ENCODE measurements at places on chromosomes 5 and 9. TPM values are rescaled to one million over a fixed set of nuclear protein-coding genes. Genes with fewer than 3 reads are reported as not detected.

Gene SLC4A9
- 0.07 TPM for polyA plus RNA-seq

Gene FBXL7
- 2.7 TPM for polyA plus RNA-seq

Gene IFNB1
- polyA plus RNA-seq = 0.11 TPM

Gene ZBTB34
- 4.0 TPM for polyA plus RNA-seq

Gene TDRD7
- polyA plus RNA-seq = 14.2 TPM

Gene STK32A
- polyA plus RNA-seq = 0.09 TPM

Gene CNTNAP3
- polyA plus RNA-seq = 4.4 TPM

Gene UBAP2
- 17.2 TPM for polyA plus RNA-seq

Gene SHB
- 5.5 TPM for polyA plus RNA-seq

Gene FOXD4L5
- 0.07 TPM for polyA plus RNA-seq

Gene NEUROG1
- polyA plus RNA-seq = 0.32 TPM

Gene NR4A3
- 13.6 TPM for polyA plus RNA-seq

Gene DPYSL3
- polyA plus RNA-seq = 9.2 TPM

- peaks cover 3% of the 10 kb centered on the region for H3K4me1 ChIP-seq
- H3K27me3 ChIP-seq = peaks cover 37% of the 10 kb centered on the region
- no peaks in the 10 kb centered on the region for H3K36me3 ChIP-seq
- H3K4me3 ChIP-seq = no peak overlapping the region
These were observed 753 bp upstream of the NR5A1 start for GRCh38 chr9:124507880-124508423.

GRCh38 chr9:135309763-135310125, 169.8 kb upstream of the PPP1R26 start:
- no peaks in the 10 kb centered on the region for H3K27me3 ChIP-seq
- H3K4me1 ChIP-seq = no peaks in the 10 kb centered on the region
- no peak overlapping the region for H3K4me3 ChIP-seq
- no peaks in the 10 kb centered on the region for H3K36me3 ChIP-seq

- H3K4me1 ChIP-seq = peaks cover 3% of the 10 kb centered on the region
- peaks cover 28% of the 10 kb centered on the region for H3K36me3 ChIP-seq
- DNase-seq = peak; percentile 47
- peak overlapping the region; percentile 86 for H3K4me3 ChIP-seq
- H3K27me3 ChIP-seq = no peaks in the 10 kb centered on the region
- peak overlapping the region; percentile 92 for H3K27ac ChIP-seq
These were observed 601 bp downstream of the HINT1 start for GRCh38 chr5:131164191-131165118.

GRCh38 chr5:24135536-24135935, 509.2 kb downstream of the CDH10 start:
- H3K4me3 ChIP-seq = no peak overlapping the region
- H3K27me3 ChIP-seq = no peaks in the 10 kb centered on the region
- no peaks in the 10 kb centered on the region for H3K36me3 ChIP-seq
- no peaks in the 10 kb centered on the region for H3K4me1 ChIP-seq
- DNase-seq = no peak
- H3K27ac ChIP-seq = no peak overlapping the region

DNA sequence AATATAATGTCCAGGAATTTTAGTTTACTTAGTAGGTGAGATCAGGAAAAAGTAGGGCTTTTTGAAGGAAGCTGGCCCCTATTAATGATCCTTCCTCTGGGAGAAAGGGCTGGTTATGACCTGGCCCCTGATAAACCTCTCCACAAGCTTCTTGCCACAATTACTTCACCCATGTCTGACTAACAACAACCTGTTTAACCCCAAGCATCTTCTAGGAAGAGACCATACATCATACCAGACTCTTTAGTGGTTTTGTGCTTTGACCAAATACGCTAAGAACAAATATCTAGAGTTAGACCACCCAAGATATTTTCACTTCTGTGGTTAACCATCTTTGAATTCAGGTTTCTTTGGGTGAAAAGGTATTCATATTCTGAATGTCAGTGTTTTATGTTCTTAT, 174.0 kb upstream of the SLC27A6 start:
- no peaks in the 10 kb centered on the region for H3K36me3 ChIP-seq
- no peaks in the 10 kb centered on the region for H3K4me1 ChIP-seq
- no peak for DNase-seq
- no peaks in the 10 kb centered on the region for H3K27me3 ChIP-seq
- H3K27ac ChIP-seq = no peak overlapping the region
- H3K4me3 ChIP-seq = no peak overlapping the region

DNA sequence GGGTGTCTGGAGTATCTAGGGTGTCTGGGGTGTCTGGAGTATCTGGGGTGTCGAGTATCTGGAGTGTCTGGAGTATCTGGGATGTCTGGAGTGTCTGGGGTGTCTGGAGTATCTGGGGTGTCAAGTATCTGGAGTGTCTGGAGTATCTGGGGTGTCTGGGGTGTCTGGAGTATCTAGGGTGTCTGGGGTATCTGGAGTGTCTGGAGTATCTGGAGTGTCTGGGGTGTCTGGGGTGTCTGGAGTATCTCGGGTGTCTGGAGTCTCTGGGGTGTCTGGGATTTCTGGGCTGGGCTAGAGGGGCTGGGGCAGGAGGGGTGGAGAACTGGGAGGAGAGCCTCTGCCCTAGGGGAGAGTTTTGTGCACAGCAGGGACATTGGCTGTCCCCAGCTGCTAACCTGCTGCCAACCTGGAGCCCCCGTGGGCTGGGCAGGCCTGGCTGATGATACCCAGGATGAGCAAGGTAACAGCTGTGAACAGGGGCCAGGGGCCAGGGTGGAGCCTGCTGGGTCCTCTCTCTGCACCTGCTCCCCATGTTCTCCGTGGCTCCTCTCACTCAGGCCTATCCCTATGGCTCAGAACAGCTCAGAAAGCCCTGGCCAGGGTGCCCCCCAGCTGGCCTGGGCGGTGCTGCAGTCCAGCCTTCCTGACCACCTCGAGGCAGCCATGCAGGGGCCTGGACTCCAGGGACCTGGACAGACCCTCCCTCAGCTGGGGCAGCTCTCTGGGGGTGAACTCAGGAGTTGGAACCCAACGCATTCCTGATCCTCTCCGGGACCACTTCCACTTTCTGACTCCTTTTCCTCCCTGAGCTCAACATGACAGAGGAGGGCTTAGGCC, 29.9 kb downstream of the LHX3 start:
- H3K36me3 ChIP-seq = no peaks in the 10 kb centered on the region
- H3K27ac ChIP-seq = no peak overlapping the region

GRCh38 chr5:79329453-79329852, 93.5 kb downstream of the JMY start:
- no peak overlapping the region for H3K4me3 ChIP-seq
- H3K27ac ChIP-seq = no peak overlapping the region
- H3K4me1 ChIP-seq = no peaks in the 10 kb centered on the region
- no peak for DNase-seq
- no peaks in the 10 kb centered on the region for H3K27me3 ChIP-seq
- H3K36me3 ChIP-seq = no peaks in the 10 kb centered on the region

- H3K27ac ChIP-seq = no peak overlapping the region
- no peaks in the 10 kb centered on the region for H3K27me3 ChIP-seq
- H3K4me3 ChIP-seq = no peak overlapping the region
- no peaks in the 10 kb centered on the region for H3K4me1 ChIP-seq
- DNase-seq = no peak
These were observed 43.3 kb downstream of the NCS1 start for GRCh38 chr9:130215341-130216119.

- no peaks in the 10 kb centered on the region for H3K27me3 ChIP-seq
- no peak for DNase-seq
- H3K27ac ChIP-seq = no peak overlapping the region
- no peak overlapping the region for H3K4me3 ChIP-seq
- H3K4me1 ChIP-seq = no peaks in the 10 kb centered on the region
These were observed 36.0 kb upstream of the FYB1 start for GRCh38 chr5:39255406-39255805.

DNA sequence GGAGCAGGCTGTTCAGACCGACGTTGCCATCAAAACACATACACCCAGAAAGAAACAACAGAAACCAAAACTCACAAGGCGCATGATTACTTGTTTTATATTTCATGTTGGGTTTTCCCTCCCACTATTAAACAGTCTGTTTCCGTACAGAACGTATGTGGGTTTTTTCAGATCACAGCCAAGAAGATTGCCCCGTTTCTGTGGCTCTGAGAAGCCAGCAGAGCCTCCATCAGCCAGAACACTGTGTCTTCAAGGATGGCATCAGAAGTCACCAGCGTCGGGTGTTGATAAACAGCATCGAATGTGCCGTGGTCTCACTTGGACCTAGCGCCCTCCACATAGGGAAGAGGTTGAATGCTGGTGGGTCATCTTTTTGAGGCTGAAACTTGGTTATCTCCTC, 42.8 kb downstream of the FAM78A start:
- H3K27me3 ChIP-seq = no peaks in the 10 kb centered on the region
- peaks cover 36% of the 10 kb centered on the region for H3K4me1 ChIP-seq
- no peak overlapping the region for H3K4me3 ChIP-seq
- H3K36me3 ChIP-seq = peaks cover 67% of the 10 kb centered on the region

GRCh38 chr5:125073090-125073489, 326.7 kb upstream of the ZNF608 start:
- no peaks in the 10 kb centered on the region for H3K27me3 ChIP-seq
- H3K36me3 ChIP-seq = no peaks in the 10 kb centered on the region
- H3K4me1 ChIP-seq = no peaks in the 10 kb centered on the region
- DNase-seq = no peak

DNA sequence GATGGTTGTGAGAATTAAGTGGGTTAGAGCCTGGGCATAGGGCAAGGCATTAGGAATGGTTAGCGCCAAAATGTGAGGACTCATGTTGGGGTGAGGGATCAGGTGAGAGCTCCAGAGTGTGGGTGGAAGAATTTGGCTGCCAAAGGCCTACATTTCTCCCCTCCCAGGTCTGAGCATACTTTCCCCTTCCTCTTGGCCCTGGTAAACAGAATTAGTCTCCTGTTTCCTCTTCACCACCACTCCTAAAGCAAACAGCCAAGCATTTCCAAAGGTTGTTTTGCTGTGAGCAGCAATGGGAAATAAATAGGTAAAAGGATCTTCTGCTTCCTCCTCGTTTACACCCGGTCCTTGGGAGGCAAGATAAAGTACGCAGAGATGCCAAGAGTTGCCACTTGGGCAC, 132.5 kb downstream of the ZSWIM6 start:
- H3K27ac ChIP-seq = no peak overlapping the region
- H3K4me1 ChIP-seq = no peaks in the 10 kb centered on the region
- H3K36me3 ChIP-seq = no peaks in the 10 kb centered on the region
- DNase-seq = no peak
- no peak overlapping the region for H3K4me3 ChIP-seq

GRCh38 chr9:125428060-125428901, 166.7 kb downstream of the GAPVD1 start:
- peaks cover 5% of the 10 kb centered on the region for H3K4me1 ChIP-seq
- DNase-seq = no peak
- H3K4me3 ChIP-seq = no peak overlapping the region
- H3K27me3 ChIP-seq = no peaks in the 10 kb centered on the region

DNA sequence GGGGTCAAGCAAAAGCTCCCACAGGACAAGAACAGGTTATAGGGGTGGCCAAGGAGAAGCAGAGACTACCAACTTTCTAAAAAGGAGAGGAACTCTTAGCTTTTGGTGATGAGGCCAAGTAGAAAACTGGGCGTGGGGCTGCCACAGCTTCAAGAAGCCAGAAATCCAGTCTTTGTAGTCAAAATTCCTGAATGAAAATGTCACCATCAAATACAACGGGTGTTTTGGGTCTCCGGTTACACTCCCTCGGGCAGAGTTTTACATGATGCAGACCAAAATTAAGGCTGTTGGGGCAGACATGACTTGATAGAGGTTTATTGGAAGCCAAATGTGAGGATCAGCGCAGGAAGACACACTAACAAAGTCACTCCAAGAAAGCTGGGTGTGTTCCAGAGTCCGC, 29.4 kb upstream of the N4BP3 start:
- no peaks in the 10 kb centered on the region for H3K36me3 ChIP-seq
- H3K27me3 ChIP-seq = peaks cover 6% of the 10 kb centered on the region
- no peak for DNase-seq
- no peak overlapping the region for H3K4me3 ChIP-seq
- H3K27ac ChIP-seq = no peak overlapping the region

DNA sequence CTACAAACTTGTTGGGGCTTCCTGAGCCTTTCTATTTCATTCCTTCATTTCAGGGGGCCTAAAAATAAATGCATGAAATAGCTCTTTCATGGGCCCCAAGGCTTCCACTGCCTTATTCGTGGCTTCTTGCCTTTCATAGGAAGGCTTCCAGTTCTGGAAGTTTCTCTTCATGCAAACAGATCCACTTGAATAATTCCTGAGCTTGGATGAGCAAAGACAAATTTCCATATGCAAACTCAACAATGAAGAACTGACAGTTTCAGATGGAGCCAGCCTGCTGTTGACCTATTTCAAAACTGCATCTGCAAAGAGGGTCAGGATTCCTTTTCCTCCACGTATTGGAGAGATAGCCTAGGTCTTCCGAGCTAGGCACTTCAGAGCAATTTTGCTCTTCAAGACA, 142.1 kb downstream of the MLLT3 start:
- no peaks in the 10 kb centered on the region for H3K27me3 ChIP-seq
- no peaks in the 10 kb centered on the region for H3K4me1 ChIP-seq
- H3K4me3 ChIP-seq = no peak overlapping the region

DNA sequence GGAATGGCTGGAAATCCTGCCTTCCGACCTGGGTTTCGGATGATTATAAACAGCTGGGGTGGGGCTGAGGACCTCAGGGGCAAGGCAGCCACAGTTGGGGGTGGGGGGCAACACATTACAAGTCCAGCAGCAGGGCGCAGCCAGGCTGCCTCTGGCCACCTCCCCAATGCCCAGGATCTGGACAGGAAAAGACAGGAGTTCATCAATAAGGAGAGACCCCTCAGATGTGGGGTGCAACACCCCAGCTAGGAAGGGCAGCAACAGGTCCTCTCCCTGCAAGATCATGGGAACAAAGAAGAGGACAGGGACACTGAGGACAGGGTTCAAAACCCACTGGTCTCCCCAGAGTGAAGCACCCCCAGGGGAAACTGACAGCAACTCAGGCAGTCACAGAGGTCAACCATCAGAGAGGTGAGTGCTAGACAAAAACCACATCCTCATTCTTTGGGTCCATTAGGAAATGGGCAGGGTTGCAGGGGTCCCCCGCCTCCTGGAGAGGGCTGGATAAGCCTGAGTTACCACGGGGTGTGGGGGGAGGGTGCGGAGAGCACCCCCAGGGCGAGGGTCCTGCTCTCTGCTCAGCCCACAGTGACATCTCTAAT, 33.5 kb downstream of the SEMA4D start:
- peaks cover 15% of the 10 kb centered on the region for H3K36me3 ChIP-seq
- H3K4me3 ChIP-seq = peak overlapping the region; percentile 33
- H3K4me1 ChIP-seq = peaks cover 53% of the 10 kb centered on the region
- peak overlapping the region; percentile 75 for H3K27ac ChIP-seq

- no peak overlapping the region for H3K4me3 ChIP-seq
- no peaks in the 10 kb centered on the region for H3K4me1 ChIP-seq
- no peaks in the 10 kb centered on the region for H3K36me3 ChIP-seq
- no peaks in the 10 kb centered on the region for H3K27me3 ChIP-seq
- no peak for DNase-seq
- H3K27ac ChIP-seq = no peak overlapping the region
These were observed 256.3 kb downstream of the NFIB start for GRCh38 chr9:14057368-14058324.

Data from thymus (tissue), 14 donors.